ENCODE measurements at places on chromosomes 2 and 18. TPM values are rescaled to one million over a fixed set of nuclear protein-coding genes. Genes with fewer than 3 reads are reported as not detected.

CXCR2 gene
- 4.2 TPM for total RNA-seq

SERPINB3 gene
- total RNA-seq = not detected

DNA sequence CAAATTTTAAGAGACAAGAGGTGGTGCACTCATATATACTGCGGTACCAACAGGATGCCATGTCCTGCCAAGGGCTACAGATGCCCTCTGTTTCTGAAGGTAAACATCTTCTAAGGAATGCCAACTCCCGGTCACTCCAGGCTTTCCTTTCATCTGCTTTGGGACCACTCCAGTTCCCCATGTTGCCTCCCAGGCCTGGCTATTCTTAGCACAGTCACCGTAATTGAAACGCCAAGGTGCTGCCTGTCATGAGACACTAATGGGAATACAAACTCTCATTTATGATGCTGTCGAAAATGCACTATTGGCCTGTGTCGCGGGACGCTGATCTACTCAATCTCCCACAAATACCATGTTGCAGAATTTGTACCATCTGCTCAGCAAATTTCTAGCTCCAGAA is 79.6 kb downstream of the KLF7 start:
- DNase-seq = no peak

DNA sequence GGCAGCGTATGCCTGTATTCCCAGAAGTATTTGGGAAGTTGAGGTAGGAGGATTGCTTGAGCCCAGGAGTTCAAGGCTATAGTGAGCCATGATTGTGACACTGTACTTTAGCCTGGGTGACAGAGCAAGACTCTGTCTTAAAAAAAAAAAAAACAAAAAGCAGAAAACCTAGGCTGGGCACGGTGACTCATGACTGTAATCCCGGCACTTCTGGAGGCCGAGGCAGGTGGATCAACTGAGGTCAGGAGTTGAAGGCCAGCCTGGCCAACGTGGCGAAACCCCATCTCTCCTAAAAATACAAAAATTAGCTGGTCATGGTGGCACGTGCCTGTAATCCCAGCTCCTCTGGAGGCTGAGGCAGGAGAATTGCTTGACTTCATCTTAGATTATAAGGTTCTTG is 46.4 kb downstream of the MTA3 start:
- DNase-seq = no peak

GRCh38 chr2:236177604-236177966 is 9.4 kb upstream of the GBX2 start:
- DNase-seq = no peak
